ENCODE measurements at places on chromosomes 2 and 18.

- DNase-seq: no peak
These were observed 62.1 kb downstream of the BCL2 start for GRCh38 chr18:63257453-63257852.

DNA sequence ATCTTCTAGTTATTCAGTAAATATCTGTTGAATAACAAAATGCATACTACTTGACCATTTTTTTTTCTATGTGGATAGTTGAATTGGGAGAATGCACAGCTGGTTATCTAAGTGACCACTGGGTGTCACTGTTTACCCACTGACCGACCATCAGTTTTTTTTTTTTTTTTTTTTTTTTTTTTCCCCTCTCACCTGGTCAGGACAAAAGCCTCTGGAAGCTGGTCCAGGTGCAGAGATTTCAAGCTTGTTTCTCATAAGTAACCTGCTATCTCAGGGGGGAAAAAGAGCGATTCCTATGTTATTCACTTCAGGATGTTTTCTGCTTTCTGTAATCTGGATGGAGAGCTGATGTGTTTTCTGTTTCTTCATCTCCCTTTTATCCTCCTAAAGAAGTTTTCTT lies 256.0 kb downstream of the DCDC2C start:
- DNase-seq: no peak

GRCh38 chr2:112836695-112837117 lies at the start of gene IL1B:
IL1B (minus strand) TSS chr2:112836779; CDS start chr2:112836229, 550 bp downstream.
- no peak for DNase-seq

- no peak for DNase-seq
These were observed 506.0 kb upstream of the CDH2 start for GRCh38 chr18:28682912-28683311.

GRCh38 chr2:5132281-5132680 lies 559.9 kb upstream of the SOX11 start:
- no peak for DNase-seq

GRCh38 chr2:145110668-145111356 lies 590.9 kb upstream of the ZEB2 start:
- DNase-seq: no peak

DNA sequence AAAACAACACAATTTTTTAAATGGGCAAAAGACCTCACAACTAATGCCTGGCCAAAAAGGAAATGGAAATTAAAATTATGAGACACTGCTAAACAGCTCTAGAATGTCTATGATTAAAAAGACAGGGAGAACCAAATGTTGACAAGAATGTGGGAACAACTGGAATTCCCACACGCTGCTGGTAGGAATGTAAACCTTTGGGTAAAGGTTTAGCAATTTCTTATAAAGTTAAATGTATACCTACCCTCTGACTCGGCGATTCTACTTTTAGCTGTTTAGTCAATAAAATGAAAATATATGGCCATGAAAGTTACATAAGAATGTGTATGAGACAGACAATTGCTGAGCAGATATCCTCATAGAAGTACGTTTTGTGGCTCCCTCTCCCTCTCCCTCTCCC lies 60.9 kb downstream of the ATF2 start:
- no peak for DNase-seq

DNA sequence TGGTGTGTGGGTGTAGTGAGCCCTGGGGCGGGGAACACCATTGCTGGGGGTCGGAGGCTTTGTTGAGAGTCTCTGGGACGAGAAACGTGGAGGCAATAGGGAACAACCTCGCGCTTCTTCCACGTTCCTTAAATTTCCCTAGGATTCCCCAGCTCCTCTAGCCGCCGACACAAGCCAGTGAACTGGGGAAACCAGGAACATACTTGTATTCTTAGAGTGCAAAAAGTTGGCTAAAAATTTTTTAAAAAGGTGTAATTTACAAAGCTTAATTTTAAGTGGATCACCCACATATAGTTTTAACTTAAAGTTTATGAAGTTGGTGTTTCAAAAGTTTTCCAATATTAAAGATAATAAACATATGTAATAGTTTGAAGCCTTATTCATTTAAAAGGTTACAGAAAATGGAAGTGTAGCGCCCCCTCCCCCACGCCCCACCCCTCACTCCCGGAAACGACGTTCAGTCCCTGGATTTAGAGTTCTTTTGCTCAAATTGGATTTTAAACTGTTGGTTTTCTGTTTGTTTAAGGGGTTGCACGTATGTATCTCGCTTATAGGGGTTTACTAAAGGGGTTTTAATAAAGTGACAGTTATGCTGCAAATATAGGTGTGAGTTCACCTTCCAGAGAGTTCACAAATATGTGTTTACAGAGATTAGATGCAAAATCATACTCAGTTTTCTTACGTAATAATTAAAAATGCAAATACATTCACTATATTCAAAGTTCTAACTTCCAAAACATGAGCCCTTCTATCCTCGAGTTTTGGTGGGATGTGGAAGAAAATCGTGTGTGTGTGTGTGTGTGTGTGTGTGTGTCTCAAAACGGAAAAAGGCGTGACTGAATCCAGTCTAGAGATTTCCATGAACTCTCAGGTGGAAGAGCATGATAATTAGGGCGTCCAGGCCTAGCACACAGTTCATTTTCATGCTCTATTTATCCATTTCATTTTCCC lies 872 bp downstream of the DSG2 start:
- DNase-seq: no peak

GRCh38 chr2:131056204-131056931 lies 36.9 kb downstream of the FAM168B start:
- DNase-seq: no peak

GRCh38 chr2:27966466-27966865 lies 75.9 kb downstream of the BABAM2 start:
- DNase-seq: no peak

GRCh38 chr2:212672186-212672585 lies 133.6 kb upstream of the ERBB4 start:
- no peak for DNase-seq

GRCh38 chr2:11748861-11749645 lies 2.6 kb downstream of the LPIN1 start:
- DNase-seq: no peak

DNA sequence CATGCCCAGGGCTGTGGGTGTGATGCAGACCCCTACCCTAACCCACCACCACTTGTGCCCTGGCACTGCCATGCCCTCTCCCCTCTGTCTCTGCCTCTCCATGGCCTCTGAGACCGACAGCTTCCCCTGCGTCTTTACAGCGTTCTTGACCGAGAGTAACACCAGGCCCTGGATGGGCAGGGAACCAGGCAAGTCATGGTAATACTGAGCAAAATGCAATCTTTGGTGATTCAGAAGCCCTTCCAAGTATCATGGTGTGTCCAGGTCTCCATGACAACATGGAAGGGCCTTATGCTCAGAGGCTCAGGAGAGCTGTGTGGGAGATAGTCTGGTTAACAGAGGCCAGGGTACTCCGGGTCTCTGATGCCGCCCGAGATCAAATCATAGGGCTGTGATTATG lies 176.1 kb downstream of the KLHL29 start:
- DNase-seq: no peak

DNA sequence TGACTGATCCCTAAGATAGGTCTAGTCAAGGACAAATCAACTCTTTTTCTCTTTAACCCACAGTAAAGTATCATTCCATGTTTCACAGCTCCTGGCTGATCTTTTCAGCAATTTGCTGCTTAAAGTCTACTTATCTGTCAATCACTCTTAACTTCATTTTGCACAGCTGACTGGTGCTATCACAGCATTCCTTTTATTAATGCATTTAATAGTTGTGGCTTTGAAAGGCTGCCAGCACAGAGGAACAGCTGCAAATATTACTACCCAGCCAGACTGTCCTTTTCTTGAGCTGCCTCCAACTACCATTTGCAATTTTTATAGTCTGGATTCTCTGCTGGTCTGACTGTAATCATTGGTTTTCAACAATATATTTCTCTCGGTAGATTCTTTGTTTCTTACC lies 303.5 kb downstream of the STK39 start:
- DNase-seq: no peak

DNA sequence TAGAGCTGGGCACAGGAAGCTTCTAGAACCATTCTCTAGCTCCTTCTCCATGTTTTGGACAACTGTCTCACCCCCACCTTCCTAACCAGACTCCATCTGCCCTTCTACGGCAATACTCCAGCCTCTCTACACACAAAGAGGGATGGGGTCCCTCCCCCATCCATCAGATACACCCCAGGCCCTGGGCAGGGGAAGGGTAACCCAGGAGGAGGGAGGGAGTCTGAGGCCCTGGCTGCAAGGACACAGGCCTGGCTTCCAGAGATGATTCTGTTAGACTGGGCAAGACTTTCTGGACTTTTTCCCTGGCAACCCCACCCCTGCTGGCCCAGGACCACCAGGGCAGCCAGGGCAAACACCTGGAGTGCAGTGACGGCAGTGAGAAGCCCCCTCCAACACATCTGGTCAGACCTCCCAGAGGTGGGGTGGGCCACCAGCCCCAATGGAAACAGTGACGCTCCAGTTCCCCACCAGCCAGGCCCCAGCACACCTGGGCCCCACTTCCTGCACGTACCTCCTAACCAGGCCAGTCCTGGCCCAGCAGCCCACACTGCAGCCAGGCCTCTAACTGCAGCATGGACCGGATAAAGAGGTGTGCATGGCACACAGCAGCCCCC lies 6.5 kb downstream of the CYP26B1 start:
- DNase-seq: no peak

DNA sequence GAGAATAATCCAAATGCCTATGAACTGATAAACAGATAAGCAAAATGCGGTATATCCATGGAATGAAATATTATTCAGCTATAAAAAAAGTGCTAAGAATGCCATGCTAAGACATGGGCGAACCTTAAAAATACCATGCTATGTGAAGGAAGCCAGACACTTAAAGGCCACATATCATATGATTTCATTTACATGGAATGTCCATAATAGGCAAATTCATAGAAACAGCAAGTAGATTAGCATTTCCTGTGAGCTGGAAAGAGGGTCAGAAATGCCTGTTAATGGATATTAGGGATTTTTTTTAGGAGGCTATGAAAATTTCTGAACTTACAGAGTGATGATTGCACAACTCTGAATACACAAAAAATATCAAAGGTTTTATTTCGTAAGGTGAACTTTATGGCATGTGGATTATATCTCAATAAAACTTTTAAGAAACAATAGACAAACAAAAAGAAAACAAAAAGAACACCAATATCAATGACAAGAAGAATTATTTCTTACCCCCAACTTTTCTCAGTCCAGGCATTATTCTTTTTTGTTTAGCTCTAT lies 1207.7 kb downstream of the SUCLG1 start:
- DNase-seq: no peak

DNA sequence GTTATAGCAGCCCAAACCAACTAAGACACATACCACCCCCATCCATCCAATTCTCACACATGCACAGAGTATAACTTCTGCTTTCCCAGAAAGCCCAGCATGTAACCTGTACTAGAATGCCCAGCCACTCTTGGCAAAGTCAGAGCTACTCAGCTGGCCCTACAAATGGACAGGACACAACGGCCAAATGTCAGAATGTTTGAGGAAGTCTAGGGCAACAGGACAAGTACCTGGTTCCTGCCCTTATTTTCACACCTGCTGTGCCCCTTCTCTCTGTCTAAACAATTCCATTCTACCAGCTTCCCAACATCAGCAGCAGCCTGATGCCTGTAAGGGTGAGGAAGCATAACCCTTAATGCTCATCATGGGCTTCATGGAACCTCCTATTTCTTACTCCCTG lies 15.1 kb upstream of the BZW1 start:
- no peak for DNase-seq

GRCh38 chr2:22273853-22274252 lies 1111.1 kb upstream of the KLHL29 start:
- no peak for DNase-seq

- DNase-seq: no peak
These were observed 115.7 kb downstream of the MYO1B start for GRCh38 chr2:191360918-191361317.

DNA sequence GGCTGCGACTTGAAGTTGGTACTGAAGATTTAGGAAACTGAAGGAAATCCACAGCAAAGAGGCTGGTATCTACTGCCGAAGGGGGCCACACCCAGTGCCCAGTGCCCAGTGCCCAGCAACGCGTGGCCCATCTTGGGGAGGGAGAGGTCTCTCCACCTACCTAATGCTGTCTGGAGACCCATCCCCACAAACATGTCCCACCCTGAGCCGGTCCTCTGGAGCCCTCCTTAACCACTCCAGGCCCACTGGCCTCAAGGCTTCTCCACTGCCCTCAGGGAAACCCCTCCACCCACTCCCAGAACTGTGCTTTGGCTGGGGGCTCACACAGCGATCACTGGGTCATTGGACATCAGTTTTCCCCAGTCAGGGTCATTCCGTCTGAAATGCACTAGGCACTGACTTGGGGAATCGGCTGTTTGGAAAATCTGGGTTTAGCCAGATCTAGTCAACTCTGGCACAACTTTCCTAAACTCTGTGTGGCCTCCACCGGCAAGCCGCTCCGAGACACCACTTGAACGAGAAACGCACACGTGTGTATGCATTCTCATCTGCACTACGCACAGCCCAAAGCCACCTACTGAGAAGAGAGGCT lies 20.1 kb downstream of the GPR55 start:
- no peak for DNase-seq

DNA sequence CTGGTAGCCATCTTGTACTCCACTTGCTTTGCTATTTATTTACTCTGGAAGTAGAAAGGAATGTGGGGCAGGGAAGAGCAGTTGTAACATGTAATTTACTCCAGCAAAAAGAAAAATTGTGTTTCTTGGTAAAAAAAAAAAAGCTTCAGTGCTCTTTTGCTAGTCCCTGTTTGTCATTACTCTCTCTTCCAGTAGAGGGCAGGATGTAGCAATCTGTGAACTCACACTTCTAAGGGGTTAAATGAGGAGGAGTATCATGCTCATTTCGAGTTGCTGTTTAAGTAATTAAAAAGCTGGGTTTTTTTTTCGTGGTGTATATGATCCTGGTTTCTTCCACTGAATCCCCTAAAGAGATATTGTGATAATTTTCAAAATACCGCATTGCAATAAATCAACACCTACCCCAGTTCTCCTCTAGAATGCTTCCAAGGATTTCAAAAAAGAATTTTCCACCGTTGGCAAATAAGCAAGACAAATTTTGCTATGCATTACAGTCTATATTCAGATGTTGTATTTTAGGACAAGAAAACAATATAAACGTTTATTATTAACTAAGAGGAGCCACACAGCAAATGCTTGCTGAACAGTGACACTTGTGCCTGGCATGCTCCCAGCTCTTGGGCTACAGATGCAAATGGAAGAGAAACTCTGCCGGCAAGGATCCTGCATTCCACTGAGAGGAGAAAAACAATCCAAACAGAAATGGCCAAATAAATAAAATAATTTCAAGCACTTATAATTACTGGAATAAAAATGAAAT lies 261.6 kb downstream of the ASXL3 start:
- no peak for DNase-seq

GRCh38 chr2:144477957-144478311 lies 42.0 kb downstream of the ZEB2 start:
- no peak for DNase-seq

GRCh38 chr18:48925491-48925780 lies 25.3 kb downstream of the SMAD7 start:
- no peak for DNase-seq

- DNase-seq: no peak
These were observed 290.3 kb upstream of the CCDC68 start for GRCh38 chr18:55249550-55249949.

DNA sequence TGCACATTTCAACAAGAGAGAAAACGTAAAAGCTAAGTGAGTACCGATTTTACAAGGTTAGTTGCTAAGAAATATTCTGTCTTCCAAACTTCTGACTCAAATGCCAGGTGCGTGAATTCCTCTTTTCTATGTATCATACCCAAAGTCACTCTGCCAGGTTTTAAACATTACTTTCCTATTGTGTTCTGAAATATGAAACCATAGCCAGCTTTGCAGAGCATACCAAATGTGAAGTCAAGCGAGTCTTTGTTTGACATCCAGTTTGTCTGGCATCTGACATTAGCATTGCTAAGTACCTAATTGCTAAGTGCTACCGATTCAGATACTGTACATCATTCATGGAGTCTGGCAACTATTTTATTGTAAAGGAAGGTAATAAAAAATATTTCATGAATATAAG lies 321.9 kb upstream of the GALNT5 start:
- no peak for DNase-seq

All from stimulated activated CD8-positive, alpha-beta memory T cell treated with anti-CD3 and anti-CD28 coated beads, Interleukin-4, amount 100 ng/mL, for 1 hour (primary cell).